Body of pancreas (tissue), 4 donors: ENCODE measurements at places on chromosomes 11 and 22.

DNA sequence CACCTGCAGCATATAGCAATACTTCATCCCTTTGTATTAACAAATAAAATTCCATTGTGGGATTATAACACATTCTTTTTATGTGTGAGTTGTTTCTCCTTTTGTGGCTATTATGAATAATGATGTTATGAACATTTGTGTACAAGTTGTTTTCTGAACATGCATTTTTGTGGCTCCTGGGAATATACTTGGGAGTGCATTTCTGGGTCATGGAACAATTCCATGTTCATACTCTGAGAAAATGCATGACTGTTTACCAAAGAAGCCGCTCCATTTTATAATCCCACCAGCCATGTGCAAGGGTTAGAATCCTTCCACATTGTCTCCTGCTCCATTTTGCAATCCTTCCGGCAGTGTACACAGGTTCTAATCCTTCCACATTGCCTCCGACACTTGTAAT lies 713.8 kb downstream of the TBC1D22A start:
- H3K27me3 ChIP-seq = no peaks in the 10 kb centered on the region
- H3K4me3 ChIP-seq = no peak overlapping the region
- no peak for DNase-seq
- no peak overlapping the region for H3K27ac ChIP-seq
- no peaks in the 10 kb centered on the region for H3K36me3 ChIP-seq

- H3K4me3 ChIP-seq = no peak overlapping the region
- peaks cover 4% of the 10 kb centered on the region for H3K4me1 ChIP-seq
- H3K27me3 ChIP-seq = no peaks in the 10 kb centered on the region
- H3K27ac ChIP-seq = no peak overlapping the region
Observed at GRCh38 chr11:96033599-96033998, 109.7 kb upstream of the MTMR2 start.

DNA sequence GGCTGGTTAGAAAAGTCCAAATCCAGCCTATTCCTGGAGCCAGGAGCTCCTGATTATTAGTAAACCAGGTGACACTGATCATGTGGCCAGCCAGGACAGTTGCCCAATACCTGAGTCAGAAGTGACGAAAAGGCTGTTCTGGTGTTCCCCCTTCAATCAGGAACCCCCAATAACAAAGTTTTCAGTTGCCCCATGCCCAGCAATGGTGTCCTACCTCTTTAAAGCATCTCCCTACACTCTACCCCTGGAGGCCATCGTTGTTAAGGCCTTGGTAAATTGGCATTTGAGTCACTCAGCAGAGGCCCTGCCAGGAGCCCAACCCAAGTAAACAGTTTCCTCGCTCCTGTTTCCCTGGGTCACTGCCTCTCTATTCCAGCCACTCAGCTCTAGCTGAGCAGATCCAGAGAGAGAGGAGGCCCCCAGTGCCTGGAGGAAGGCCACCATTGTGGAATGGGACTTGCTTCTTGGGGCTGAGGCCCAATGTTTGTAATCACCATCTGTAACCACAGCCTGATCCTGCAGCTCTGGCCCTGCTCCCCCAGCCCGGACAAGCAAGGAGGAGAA lies 25.0 kb downstream of the ARHGAP1 start:
- H3K36me3 ChIP-seq = peaks cover 14% of the 10 kb centered on the region
- peak; percentile 70 for DNase-seq
- H3K27ac ChIP-seq = peak overlapping the region; percentile 82
- H3K4me1 ChIP-seq = peaks cover 44% of the 10 kb centered on the region
- H3K27me3 ChIP-seq = no peaks in the 10 kb centered on the region
- no peak overlapping the region for H3K4me3 ChIP-seq

DNA sequence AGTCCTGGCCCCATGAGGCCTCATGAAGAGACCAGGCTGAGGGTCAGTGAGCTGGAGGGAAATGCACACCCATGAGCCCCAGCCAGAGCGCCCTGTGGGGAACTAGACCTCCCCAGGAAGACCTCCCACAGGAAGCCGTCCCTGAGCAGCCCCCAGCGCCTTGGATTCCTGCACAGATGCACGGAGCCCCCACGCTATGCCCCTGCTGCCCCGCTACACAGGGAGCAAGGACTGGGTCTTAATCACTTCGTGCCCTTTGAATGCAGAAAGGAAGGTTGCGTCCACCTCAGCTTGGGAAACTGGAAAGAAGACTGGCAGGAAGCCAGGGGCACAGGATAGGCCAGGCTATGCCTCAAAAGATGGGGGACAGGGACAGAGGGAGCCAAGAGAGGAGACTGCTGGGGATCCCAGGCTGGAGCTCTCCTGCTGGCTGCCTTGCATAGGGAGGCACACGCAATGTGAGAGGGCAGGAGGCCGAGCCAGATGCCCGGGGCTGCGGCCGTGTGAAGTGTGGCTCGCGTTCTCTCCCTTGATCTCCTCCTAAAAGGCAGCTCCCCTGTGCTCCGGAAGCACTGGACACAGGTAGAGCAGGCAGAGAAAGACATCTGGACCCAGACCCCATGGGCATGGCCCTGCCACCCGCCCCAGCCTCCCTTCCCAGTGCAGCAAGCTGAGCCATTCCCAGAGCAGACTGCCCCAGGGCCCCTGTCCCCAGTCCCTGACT lies 32.8 kb downstream of the MACROD1 start:
- no peak for DNase-seq
- no peak overlapping the region for H3K27ac ChIP-seq
- H3K36me3 ChIP-seq = no peaks in the 10 kb centered on the region
- H3K27me3 ChIP-seq = no peaks in the 10 kb centered on the region
- peaks cover 46% of the 10 kb centered on the region for H3K4me1 ChIP-seq
